NCI-H460 (cell line): ENCODE measurements at places on chromosomes 7 and 10. TPM values are rescaled to one million over a fixed set of nuclear protein-coding genes. Genes with fewer than 3 reads are reported as not detected.

GRCh38 chr7:34184466-34184865, 279.1 kb downstream of the BMPER start:
- DNase-seq, result no peak

PRKG1 gene
- 0.81 and 1.0 TPM in 2 replicates for total RNA-seq

DNA sequence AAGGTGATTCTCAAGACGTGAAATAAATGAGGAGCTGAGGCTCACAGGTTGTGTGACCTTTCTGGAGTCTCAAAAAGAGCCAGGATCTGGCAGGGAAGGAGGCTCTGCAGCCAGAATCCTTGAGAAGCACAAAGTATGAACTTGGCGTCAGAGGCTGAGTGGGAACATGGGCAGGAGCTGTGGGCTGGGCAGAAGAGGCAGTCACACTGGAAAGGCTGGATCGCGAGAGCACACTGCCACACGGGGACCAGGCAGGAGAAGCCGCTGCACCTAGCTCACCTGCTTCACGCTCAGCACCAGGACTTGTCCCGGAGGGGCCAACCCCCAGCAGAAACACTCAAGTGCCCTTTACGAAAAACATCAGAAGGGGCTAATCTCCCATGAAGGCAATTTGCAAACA, 535.0 kb downstream of the TNS3 start:
- DNase-seq, result no peak

DNA sequence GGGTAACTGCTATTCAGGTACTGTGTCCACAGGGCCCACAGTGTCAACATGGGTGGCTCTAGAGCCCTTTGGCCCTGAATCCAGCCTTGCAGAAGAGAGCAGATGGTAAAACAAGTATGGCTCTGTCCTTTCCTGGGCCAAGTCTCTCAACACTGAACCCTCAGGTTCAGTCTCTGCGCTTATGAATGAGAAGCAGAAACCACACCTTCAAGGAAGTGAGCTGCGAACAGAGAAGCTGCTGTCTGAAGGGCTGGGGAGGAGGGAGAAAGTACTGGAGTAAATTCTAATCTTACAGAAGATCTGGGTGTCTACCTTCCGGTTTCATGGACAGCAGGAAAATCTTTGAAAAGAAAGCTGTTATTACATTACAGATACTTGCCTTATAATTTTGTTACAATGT, 4.1 kb downstream of the TBRG4 start:
- DNase-seq, result no peak

DNA sequence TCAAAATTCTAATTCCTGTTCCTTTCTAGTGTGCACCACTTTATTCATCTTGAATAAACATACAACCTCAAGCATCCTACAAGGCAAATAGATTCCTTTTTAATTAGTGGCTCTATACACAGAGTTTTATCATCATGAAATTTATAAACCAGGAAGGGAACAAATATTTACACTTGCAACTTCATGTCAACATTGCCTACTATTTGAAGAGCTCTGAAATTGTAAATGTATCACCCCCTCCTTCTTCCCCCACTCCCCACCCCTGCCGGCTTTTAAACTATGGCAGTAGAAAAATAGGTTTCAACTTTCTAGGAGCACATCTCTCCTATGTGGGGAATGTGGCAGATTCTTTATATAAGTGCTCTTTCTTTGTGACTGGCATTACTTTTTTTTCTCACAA, 49.6 kb downstream of the KAT6B start:
- no peak for DNase-seq

NUTM2B gene
- 0.12 and 0.32 TPM in 2 replicates for total RNA-seq

OR6V1 gene
- total RNA-seq, result not detected in 2 replicates

OR2A12 gene
- total RNA-seq, result not detected in 2 replicates

- DNase-seq, result no peak
These were observed 34.1 kb downstream of the GSDME start for GRCh38 chr7:24723178-24723530.

TRIM50 gene
- 0.17 and 0.47 TPM in 2 replicates for total RNA-seq

PGAM2 gene
- total RNA-seq, result not detected in 2 replicates

RADIL gene
- 11.5 and 13.1 TPM in 2 replicates for total RNA-seq
